ENCODE measurements at places on chromosomes 2 and 18. TPM values are rescaled to one million over a fixed set of nuclear protein-coding genes. Genes with fewer than 3 reads are reported as not detected.

The SCYGR4 gene
- not detected for total RNA-seq

The REG3A gene
- not detected for total RNA-seq

GRCh38 chr2:234905547-234906265 is 46.1 kb upstream of the SH3BP4 start:
- no peak for DNase-seq

DNA sequence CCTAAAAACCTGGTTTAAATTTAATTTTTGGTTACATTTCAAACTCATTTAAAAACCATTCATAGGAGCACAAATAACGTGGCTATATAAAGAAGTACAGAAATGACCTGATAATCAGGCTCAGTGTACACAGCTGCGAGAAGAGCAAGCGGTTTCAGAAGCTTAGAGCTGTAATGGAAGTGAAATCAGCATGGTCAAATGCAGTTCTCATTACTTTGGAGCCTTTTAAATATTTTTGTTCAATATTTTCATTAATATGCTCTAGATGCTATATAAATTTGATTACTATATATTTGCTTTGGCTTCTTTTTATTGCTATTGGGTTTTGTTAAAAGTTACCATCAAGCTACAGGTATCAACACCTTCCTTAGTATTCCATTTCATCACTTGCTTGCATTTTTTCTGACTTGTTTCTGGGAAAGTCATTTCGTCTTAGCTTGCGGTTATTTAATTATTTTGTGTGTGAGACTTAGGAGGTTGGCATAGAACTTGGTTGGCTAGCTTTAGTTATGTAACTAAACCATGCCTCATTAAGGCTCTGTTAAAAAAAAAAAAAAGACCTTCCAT is 58.7 kb downstream of the AFTPH start:
- DNase-seq = no peak

DNA sequence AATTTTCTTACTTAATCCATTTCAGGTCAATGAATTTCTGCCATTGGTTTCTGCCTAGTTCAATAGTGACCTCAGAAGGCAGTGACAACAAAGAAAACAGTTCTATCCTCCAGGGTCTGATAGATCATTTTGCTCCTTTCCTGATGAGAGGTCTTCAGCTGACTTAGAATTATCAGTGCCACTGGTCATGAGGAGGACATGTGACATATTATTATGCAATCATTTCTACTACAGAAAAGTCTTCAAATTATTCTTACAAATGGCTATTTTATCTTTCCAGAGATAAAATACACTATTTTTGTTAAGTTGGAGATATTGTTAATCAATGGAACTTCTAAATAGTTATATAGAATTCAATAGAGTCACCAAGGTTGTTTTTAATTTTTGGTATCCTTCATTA is 360.0 kb upstream of the GALNT5 start:
- no peak for DNase-seq

The GPR45 gene
- total RNA-seq = not detected

DNA sequence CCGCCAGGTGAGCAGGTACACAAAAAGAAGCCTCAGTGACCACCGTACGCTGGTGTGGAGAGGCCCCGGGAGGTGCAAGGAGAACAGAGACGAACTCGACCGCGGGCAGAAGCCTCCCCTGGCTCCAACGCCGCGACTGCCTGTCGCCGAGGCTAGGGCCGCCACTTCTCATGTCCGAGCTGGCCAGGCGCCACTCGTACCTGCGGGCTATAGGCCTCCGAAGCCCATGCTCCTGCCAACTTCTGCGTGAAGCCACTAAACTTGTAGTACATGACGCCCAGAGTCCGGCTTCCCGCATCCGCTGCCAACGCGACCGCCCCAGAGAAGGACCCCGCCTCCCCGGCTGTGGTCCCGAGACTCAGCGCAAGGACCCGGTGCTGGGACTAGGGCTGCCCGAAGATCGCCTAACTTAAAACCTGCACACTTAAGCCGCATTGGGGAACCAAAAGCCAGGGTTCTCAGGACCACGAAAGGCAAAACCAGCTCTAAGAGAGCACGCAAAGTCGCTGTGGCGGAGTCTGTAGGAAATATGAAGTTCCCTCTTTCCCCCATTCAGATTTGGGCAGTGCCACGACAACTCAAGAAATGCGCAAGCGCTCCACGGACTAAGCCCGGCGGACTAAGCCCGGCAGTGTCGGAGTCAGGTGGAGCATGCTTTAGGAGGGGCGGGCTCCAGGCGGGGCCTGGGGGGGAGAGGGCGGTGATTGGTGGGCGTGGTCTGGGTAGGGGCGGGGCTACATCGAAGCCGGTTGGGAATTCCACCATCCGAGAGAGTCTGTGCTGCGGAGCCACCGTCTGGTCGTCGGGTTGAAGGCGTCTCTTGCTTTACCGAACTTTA is at the start of gene COX7A2L:
TSS of gene COX7A2L (minus strand) at position 328 of the 838 bp plus-strand sequence. CDS start at position 272, 56 bp downstream.
- peak; percentile 75 for DNase-seq

DNA sequence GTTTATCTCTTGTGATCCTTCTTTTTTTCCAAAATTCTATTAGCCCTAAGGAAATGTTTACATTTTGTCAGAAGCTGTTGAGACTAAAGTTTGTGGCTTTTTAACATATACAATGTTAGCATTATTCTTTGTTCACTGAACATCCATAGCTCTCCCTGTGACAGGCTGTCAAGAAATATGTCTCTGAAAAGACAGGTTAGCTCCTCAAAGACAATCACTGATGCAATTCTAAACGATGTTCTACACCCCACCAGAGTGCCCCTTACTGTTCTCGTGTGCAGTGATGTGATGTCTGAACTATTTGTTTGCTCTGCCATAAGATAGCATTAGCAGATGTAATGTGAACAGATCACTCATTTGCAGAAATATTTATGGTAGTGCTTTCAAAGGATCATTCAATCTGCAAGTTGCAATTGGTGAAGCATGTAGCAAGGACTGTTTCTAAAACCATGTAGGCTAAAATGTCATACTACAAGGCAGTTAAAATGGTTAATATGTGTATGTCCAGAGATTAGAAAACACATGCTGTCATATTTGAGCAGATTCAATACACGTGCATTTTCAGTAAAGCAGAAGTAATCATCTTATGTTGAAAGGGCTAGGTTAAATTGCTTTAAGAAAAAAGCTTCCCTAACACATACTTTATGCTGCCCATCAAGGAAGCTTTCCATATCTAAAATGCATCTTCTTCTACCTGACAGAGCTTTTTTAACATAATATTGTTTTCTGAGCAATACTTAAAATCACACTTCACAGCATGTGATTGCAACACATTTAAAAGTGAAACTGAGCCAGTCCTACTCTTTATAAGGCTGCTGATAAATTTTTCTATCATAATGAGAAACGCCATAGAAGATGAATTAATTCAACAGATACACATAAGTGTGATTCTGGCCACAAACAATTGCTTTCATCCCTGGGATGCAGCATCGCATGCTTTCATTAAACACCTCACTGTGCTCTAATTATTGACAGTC is 285.7 kb upstream of the UBE2E3 start:
- no peak for DNase-seq

GRCh38 chr2:100016756-100017155 is 125.6 kb downstream of the AFF3 start:
- DNase-seq = no peak

- DNase-seq = no peak
These were observed 13.7 kb downstream of the COLEC11 start for GRCh38 chr2:3608373-3609278.

The SKA1 gene
- total RNA-seq = 6.0 TPM

DNA sequence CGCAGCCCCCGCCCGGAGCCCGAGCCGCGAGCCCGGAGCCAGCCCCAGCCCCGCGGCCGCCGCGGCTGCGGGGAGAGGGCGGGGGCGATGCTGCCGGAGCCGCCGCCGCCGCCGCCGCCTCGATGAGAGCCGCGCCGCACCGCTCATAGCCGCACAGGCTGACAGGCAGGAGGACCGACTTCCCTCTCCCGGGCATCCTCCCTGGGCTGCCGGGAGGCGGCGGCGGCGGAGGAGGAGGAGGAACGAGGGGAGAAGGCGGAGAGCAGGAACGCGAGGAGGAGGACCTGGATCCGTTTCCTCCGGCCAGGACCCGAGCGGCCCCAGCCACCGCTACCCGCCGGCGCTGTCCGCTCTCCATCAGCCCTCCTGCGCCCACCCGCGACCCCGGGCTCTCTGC is 370 bp downstream of the KLHL29 start:
- no peak for DNase-seq

The LYG2 gene
- not detected for total RNA-seq
